ENCODE measurements at places on chromosomes 12 and 14.

GRCh38 chr12:83181074-83181473, 494.4 kb downstream of the TMTC2 start:
- DNase-seq, result no peak

GRCh38 chr14:91872517-91873470, 5.5 kb upstream of the TC2N start:
- DNase-seq, result peak; percentile 42

DNA sequence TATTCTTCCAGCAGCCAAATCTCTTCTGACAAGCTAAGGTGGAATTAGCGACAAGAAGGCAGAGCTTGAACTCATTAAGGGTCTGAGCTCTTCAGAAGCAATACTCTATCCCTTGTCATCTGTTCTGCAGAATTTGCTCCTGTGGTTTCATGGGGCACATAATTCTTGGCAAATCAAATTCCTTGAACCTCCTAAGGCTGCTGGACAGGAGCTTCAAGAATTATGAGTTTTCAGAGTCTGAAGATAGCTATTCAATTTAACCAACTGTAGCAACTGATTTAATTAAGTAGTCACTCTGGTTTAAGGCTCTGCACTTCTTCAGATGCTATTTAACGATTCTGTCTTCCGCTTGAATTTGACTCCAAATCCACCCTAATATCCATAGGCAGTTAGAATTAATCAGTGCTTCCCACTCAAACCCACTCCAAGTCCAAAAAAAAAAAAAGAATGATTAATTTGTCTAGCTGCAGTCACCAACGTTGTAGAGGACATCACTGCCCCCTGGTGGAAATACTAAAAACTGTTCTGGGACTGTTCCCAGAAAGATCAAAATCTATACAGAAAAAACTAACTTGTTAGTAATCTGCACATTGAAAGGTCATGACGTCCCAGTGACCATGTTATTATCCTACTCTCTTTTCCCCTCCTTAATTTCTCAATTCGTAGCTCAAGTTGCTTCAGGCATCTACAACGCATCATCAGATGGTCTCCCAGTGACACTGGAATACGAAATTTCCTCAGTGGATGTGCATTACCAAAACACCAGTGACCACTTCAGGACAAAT, 169.9 kb downstream of the KIF21A start:
- no peak for DNase-seq

GRCh38 chr12:72546106-72546505, 273.9 kb downstream of the TRHDE start:
- no peak for DNase-seq

GRCh38 chr14:94079891-94080620, 946 bp downstream of the DDX24 start:
- DNase-seq, result no peak

GRCh38 chr12:49865109-49865781, 22.3 kb upstream of the BCDIN3D start:
- DNase-seq, result no peak

DNA sequence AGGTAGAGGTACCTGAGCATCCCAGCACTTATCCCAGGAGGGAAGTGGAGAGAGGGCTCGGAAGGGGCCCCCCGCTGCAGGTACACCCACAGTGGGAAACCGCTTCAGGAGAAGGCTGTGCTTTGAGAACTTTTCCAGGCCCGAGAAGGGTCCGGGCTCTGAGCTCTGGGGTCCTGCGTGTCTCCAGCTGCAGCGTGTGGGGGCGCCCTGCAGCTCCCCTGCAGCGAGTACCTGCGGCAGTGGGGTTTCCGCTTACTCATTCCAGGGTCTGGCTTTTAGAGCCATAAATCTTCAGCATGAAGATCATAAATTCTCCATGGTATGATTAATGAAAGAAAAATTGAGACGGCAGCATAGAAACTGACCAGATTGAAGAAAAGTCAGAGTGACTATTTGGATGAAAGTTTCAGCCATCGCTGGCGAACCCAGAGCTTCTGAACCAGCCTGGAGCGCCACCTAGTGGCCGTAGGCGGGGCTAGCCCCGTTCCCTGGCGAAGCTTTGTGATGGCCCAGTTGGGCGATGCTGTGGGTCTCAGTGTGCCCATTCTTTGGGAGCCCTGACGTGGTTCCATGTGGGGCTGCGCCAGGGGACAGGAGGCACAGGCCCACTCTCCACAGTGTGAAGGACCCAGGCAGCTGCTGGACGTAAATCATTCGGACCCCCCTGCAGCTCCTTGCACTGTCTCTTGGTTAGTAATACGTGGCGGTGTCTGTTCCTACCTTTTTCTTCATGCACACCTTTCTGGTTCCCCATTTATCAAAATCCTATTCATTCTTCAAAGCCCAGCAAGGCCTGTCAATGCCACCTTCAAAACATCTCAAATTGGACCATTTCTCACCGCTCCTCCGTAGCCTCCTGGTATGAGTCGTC, 198.2 kb downstream of the TSPAN9 start:
- peak; percentile 71 for DNase-seq

- no peak for DNase-seq
Measured at GRCh38 chr14:45149602-45150001, 13.9 kb downstream of the FANCM start.

DNA sequence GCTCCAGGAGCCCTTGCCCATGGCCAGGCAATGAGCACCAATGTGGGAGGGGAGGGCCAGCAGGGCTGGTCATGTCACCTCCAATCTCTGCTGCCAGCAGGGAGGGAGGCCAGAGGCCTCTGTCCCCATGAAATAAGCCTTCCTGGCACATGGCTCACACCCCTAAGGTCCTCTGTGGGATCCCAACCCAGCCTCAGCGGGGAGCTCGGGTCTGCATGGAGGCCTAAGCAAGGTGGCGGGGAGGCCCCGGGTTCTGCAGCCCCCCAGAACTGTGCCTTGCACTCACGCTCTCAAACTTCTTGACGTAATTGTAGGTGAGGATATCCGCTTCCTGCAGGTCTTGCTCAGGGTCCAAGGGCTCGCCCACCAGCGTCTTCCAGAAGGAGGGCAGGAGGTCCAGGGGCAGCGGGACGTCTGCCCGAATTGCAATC, 41.7 kb downstream of the TRAFD1 start:
- no peak for DNase-seq

DNA sequence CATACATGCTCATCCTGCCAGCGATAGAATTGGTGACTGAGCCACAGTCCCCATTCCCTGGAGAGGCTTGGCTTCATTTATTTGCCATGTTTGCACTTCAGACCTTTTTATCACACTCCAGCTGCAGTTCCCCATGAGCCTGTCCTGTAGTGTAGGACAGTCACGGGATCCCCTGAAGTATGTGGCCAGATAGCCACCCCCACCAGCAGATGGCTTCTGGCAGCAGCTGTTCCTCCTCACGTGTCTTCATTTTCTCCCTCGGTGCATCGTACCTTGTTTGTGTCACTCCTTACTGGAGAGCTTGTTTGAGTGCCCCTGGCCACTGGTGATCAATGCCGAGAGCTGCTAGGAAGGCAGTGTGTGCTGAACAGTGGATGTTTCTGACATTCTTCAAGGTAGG, 40.2 kb downstream of the UBE3B start:
- DNase-seq, result no peak

GRCh38 chr12:62621101-62621638, 154.5 kb downstream of the MON2 start:
- DNase-seq, result no peak

DNA sequence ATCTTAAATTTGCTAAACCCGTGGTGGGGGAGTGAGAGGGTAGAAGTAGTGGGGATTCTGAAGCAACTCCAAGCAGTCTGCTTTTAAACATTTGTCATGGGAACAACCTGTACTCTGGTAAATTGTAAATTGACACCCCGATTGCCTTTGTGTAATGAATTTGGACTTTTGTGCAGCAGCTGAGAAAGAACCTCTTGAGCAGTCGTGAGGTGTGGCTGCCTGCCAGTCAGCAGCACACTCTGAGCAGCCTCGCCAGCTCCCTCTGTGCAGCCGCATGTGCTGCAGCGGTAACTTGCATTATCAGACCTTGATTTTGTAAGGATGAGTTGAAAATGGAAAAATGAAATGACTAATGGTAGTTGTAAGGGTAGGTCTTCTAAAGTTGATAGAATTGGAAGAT, 74.3 kb downstream of the SUSD6 start:
- peak; percentile 60 for DNase-seq

GRCh38 chr12:1493781-1494565, 100.4 kb downstream of the FBXL14 start:
- DNase-seq, result no peak

DNA sequence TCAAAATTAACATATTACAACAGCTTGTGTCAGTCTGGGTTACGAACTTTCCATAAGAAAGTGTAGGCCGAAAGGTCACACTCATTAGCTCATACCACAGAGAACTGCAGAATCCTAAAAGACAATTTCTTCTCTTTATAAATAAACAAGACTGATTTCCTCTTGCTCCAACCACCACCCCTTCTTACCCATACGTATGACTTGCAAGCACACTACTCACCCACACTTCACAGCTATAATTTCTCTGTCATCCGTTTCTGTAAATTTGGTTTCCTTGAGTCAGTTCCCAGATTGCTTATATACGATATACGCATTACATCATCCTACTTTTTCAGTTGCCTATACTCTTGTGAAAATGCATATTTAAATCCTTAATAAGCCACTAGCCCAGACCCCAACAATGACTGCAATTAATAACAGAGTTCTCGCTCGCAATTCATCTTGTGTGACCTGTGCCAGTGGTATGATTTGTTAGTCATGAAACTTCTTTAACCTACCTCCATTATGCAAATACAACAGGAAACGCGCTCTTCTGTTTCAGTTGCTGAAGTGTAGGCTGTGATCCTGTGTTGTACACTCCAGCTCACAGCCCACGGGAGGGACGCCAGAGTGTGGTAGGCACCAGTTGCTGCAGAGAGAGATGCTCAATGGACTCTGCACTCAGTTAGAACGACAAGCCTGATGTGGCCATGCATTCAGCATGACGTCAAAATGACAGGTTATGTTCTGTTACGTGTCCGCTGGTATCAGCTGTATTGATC, 417.6 kb downstream of the PDZRN4 start:
- DNase-seq, result no peak

- peak; percentile 54 for DNase-seq
Measured at GRCh38 chr12:113232840-113233585, 11.7 kb downstream of the TPCN1 start.

DNA sequence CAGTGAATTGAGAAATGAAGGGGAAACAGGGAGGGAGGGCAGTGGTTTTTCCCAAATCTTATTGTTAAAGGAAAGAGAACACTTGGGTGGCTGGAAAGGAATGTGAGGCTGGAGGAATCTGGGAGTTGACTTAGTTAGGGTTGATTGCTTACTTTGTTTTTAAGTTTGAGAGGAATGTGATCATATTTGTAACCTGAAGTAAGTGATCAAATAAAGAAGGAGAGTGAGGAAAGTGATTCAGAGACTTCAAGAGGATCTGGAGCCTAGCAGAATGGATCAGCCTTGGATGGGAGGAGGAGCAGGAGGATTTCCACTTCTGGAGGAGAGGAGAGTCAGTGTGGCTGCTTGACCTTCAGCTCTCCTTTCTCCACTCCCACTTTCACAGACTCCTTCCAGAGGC, 6.0 kb upstream of the LRP6 start:
- DNase-seq, result no peak

DNA sequence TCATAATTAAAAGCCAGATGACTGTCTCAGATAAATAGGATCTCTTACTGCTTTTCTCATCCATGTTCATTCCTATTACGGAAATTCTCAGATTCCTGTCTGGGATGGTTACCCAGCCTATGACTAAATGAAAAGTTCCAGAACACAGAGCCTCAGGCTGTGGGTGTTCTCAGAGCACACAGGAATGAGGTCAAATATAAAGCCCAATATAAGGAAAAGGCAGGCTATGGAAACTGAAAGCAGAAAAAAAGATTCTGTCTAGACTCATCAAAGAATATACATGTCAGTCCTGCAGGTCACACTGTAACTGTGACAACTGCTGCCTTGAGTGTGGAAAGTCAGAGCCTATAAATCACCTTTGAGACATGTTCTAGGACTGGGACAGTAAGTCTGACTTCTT, 64.3 kb downstream of the DCAF5 start:
- no peak for DNase-seq

GRCh38 chr12:79870916-79871315, 64.0 kb downstream of the PPP1R12A start:
- DNase-seq, result no peak

DNA sequence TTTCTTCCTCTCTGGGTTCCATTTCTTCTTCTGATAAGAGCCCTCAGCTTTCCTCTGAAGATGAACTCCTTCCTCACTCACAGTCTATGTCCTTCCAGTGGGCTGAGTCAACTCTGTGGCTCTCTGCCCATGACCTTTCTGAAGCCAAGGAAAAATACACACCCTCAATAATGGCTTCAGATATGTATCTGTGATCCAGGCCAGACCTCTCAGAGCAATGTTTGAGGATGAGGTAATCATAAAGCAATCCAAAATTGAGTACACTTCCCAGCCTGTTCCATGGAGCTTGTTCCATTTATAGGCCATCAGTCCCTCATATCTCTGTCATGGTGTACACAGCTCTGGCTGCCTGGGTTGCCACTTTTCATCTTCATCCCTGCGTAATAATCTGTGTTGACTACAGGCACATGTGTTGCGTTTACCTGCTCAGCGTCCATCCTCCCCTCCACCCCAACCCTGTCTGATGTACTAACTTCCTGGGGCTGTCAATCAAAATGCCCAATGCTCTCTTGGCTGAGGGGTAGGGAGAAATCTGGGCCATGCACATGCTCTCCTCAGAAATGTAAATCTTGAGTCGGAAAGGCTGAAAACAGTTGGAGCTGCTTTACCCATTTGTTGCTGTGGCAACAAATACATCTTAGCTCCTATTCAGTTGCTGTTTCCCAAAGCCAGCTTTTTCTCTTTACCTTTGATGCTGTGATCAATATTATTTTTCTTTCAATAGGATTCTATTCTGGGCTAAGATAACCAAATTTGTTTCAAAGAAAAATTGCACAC, 377.8 kb upstream of the TMEM132C start:
- DNase-seq, result no peak

Data from activated CD4-positive, alpha-beta memory T cell treated with anti-CD3 and anti-CD28 coated beads, Interleukin-2, amount 10 ng/mL, durations not matched to agents 7 days and 5 days (primary cell).